ENCODE measurements at places on chromosomes 7 and 10.

GRCh38 chr7:26311798-26312197 lies 20.1 kb downstream of the SNX10 start:
- no peaks in the 10 kb centered on the region for H3K27me3 ChIP-seq
- peaks cover 18% of the 10 kb centered on the region for H3K36me3 ChIP-seq
- H3K4me1 ChIP-seq = peaks cover 2% of the 10 kb centered on the region
- no peak overlapping the region for H3K27ac ChIP-seq

DNA sequence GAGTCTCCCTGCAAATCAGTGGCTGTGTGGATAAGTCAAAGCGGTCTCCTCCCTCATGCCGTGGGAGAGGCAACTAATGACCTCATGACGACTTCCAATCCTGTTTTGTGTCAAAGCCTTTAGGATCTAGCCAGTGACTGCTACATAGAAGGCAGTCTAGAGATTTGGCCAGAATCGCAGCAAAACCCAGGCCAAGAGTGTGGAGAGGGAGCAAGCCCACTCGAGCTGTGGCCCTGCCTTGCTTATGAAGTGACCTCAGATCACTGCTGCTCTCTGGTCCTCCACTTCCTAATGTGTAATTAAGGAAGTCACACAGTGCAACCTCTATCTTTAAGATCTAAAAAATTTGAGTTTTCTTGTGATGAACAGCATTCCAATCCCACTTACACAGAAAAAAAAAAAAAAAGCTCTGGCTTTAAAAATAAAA lies 296.7 kb upstream of the KLF6 start:
- peaks cover 3% of the 10 kb centered on the region for H3K27me3 ChIP-seq
- no peak for DNase-seq
- H3K4me1 ChIP-seq = peaks cover 22% of the 10 kb centered on the region
- H3K4me3 ChIP-seq = no peak overlapping the region
- no peak overlapping the region for H3K27ac ChIP-seq

- no peaks in the 10 kb centered on the region for H3K36me3 ChIP-seq
- H3K27me3 ChIP-seq = peaks cover 43% of the 10 kb centered on the region
- H3K4me1 ChIP-seq = peaks cover 10% of the 10 kb centered on the region
- peak overlapping the region; percentile 37 for H3K4me3 ChIP-seq
- peak; percentile 96 for DNase-seq
Observed at GRCh38 chr10:133520193-133520738, 6.9 kb upstream of the CYP2E1 start.

GRCh38 chr7:157377436-157378124 lies 40.8 kb downstream of the DNAJB6 start:
- no peak for DNase-seq
- peaks cover 32% of the 10 kb centered on the region for H3K4me1 ChIP-seq
- H3K27me3 ChIP-seq = no peaks in the 10 kb centered on the region
- H3K4me3 ChIP-seq = no peak overlapping the region
- no peak overlapping the region for H3K27ac ChIP-seq

- no peak overlapping the region for H3K27ac ChIP-seq
- H3K4me1 ChIP-seq = peaks cover 7% of the 10 kb centered on the region
- no peak overlapping the region for H3K4me3 ChIP-seq
- no peak for DNase-seq
- peaks cover 8% of the 10 kb centered on the region for H3K27me3 ChIP-seq
- H3K36me3 ChIP-seq = no peaks in the 10 kb centered on the region
Observed at GRCh38 chr10:80373502-80373901, 16.9 kb downstream of the DYDC2 start.

Data from activated naive CD8-positive, alpha-beta T cell treated with anti-CD3 and anti-CD28 coated beads, Interleukin-2, amount 10 ng/mL, durations not matched to agents 7 days and 5 days (primary cell).